ENCODE measurements at places on chromosomes 2 and 18. TPM values are rescaled to one million over a fixed set of nuclear protein-coding genes. Genes with fewer than 3 reads are reported as not detected.

ASTL gene
- not detected for total RNA-seq

SAG gene
- total RNA-seq = not detected

MPP4 gene
- 1.1 TPM for total RNA-seq

MOCOS gene
- 3.2 TPM for total RNA-seq

FSIP2 gene
- under 0.01 TPM for total RNA-seq

DSC2 gene
- total RNA-seq = 3.7 TPM

TNFAIP6 gene
- total RNA-seq = 20.0 TPM

PROKR1 gene
- not detected for total RNA-seq

CHRND gene
- total RNA-seq = 0.26 TPM

NEU4 gene
- not detected for total RNA-seq

NT5DC4 gene
- total RNA-seq = not detected

HNMT gene
- total RNA-seq = 17.0 TPM

SOWAHC gene
- total RNA-seq = 14.2 TPM

DNAJB2 gene
- 35.7 TPM for total RNA-seq

IL1RL1 gene
- 11.6 TPM for total RNA-seq

PIEZO2 gene
- 7.0 TPM for total RNA-seq

AQP12B gene
- not detected for total RNA-seq

ASIC4 gene
- total RNA-seq = 0.23 TPM

CRYGC gene
- not detected for total RNA-seq

CIB4 gene
- total RNA-seq = not detected

CD28 gene
- not detected for total RNA-seq

TMEM17 gene
- total RNA-seq = 1.1 TPM

SPP2 gene
- total RNA-seq = not detected

SLC38A11 gene
- not detected for total RNA-seq

EPC2 gene
- 13.9 TPM for total RNA-seq

ASXL3 gene
- total RNA-seq = 0.34 TPM

LAMA3 gene
- 3.5 TPM for total RNA-seq

ST6GAL2 gene
- 1.6 TPM for total RNA-seq

UXS1 gene
- total RNA-seq = 29.6 TPM

ZNF513 gene
- 3.9 TPM for total RNA-seq

AGXT gene
- total RNA-seq = not detected

SLC4A5 gene
- not detected for total RNA-seq

HOXD12 gene
- not detected for total RNA-seq

MGAT5 gene
- 19.6 TPM for total RNA-seq

SERPINB10 gene
- not detected for total RNA-seq

AFTPH gene
- total RNA-seq = 12.8 TPM

All from pericardium fibroblast (primary cell).